ENCODE measurements at places on chromosomes 2 and 18.

DNA sequence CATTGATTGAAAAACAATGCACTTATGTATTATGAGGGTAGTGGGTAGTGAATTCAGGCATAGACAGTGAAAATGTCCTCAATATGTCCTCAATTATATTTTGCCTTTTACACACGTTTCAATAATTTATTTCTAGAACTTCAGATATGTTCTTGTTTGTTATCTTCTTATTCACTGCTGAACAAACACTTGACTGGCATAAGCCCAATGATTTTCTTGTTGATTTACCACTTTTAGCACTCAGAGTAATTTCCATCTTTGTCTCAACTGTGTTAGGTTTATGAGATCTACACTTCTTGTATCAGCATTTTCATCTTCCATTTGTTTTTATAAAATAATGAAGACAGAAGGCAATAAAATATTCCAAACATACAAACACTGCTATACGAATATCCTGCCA, 61.8 kb upstream of the DCC start:
- no peak for DNase-seq

DNA sequence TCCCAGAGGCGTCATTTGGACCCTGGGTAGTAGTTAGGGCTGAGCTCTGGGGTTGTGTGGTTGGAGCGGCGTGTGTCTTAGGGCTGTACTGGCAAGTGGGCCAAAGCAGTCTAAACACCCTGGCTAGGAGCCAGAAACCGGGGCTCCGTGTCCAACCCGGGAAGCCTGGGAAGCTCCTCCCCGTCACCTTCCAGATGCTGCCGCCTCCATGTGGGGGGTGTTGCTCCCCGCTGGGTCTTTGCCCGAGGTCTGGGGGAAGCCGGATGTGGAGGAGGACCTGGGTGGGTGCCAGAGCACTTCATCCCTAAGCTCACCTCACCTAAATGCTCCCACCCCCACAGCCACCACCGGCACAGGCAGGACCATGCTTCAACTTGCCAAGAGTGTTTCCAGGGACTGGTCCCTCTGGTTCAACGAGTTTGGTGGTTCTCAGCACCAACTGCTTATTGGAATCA, 25.4 kb downstream of the TET3 start:
- DNase-seq, result no peak

GRCh38 chr2:69299772-69300516, 87.1 kb downstream of the GFPT1 start:
- no peak for DNase-seq

DNA sequence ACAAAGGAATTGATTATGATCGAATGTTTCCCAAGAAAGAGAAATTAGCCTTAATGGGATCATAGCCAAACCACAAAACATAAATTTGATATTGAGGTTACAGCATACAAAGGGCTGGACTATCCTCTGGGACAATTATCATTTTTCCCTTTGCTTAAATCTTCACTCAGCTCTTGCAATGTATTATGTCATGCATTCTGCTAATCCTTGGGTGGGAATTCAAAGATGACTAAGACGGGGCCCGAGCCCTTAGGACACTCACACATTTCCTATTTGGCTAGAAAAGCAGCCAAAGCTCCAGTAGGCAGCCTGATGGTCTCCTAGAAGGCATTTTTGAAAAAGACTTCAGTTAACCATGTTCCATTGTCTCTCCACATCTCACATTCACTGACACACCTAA, 17.2 kb upstream of the NMI start:
- DNase-seq, result no peak

DNA sequence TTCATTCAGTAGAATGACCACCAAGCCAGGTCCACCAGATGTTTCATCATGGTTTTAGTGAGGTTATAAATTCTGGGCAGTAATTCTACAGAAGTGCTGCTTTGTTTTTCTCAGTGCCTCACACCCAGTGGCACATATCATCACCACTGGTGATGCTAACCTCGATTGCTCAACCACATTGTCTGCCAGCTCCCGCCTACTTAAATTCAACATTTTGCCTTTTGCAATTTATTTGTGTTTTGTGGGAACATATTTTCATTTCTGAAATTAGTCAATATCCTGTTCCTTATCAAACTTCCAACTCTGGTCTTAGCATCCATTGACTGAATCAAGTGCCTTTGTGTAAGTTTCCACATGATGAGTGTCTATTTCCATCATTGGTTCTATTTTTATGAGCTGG, 62.3 kb upstream of the TMEM178A start:
- DNase-seq, result no peak

- DNase-seq, result no peak
Measured at GRCh38 chr18:24546307-24546706, 85.9 kb downstream of the HRH4 start.

- no peak for DNase-seq
Measured at GRCh38 chr2:62383846-62384245, 122.1 kb downstream of the TMEM17 start.

DNA sequence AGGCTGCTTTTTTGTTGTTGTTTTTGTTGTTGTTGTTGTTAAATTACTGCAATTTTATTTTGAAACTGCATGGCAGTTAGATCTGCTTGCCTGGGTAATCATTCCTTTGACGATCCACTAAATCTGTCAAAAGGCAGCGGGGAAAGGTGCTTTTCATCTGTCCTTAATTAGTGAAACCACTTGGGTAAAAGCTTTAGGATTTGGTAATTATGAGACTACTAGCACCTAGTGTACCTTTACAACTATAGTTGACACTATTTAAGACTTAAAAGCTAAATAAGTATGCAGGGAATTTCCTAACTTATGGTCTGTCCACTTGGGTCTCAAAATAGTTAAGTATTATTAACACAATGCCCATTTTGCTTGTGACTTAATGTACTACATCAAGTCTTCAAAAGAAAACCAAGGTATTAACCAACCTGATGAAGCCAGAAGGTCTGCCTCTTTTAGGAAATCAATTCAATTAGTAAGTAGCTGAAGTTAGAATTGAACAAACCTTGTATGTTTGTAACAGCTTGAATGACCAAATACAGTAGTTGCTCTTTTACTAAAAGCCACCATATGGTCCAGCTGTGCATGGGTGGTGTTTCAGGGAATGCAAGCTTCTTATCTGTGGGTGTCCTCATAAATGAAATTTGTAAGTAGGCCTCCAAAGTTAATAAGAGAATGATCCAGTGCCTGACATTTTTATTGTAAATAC, 44.8 kb downstream of the NAB1 start:
- DNase-seq, result no peak

GRCh38 chr2:20594048-20594750, 56.7 kb downstream of the HS1BP3 start:
- no peak for DNase-seq

- peak; percentile 59 for DNase-seq
Measured at GRCh38 chr2:113157897-113158753, 15.6 kb upstream of the PSD4 start.

All from 8988T (cell line).